ENCODE measurements at places on chromosomes 3 and 15. TPM values are rescaled to one million over a fixed set of nuclear protein-coding genes. Genes with fewer than 3 reads are reported as not detected.

Gene CCDC50
- 4.9 TPM for total RNA-seq

Gene CTXN2
- total RNA-seq: not detected

Gene FRMD4B
- 7.1 TPM for total RNA-seq

Gene FHIT
- total RNA-seq: 9.0 TPM

Gene GP5
- total RNA-seq: 0.80 TPM

Gene TPM1
- 5.4 TPM for total RNA-seq

Gene DNASE1L3
- not detected for total RNA-seq

Gene APBA2
- 29.2 TPM for total RNA-seq

Gene TRAT1
- 15.2 TPM for total RNA-seq

Gene ZNF770
- total RNA-seq: 74.5 TPM

Gene CCDC71
- total RNA-seq: 30.9 TPM

Gene ZDHHC19
- not detected for total RNA-seq

Gene ACY1
- total RNA-seq: 74.7 TPM

Gene GRAMD2A
- not detected for total RNA-seq

Gene TMEM212
- total RNA-seq: not detected

Gene NLGN1
- not detected for total RNA-seq

Gene CFAP100
- total RNA-seq: not detected

Gene FGD5
- total RNA-seq: 0.22 TPM

Gene ACKR4
- total RNA-seq: 0.18 TPM

Gene TRIM69
- total RNA-seq: 70.6 TPM

Gene GPR171
- total RNA-seq: 131 TPM

Gene OR5K2
- total RNA-seq: not detected

Gene COL6A5
- not detected for total RNA-seq

Gene ROPN1
- not detected for total RNA-seq

Gene SLITRK3
- not detected for total RNA-seq

Gene EIF4E3
- total RNA-seq: 26.1 TPM

Gene GOLGA6D
- total RNA-seq: not detected

Gene GOLGA6B
- total RNA-seq: not detected

Gene LARP6
- total RNA-seq: 1.9 TPM

Gene CCDC39
- not detected for total RNA-seq

Gene CPA3
- not detected for total RNA-seq

Gene NEIL1
- 7.3 TPM for total RNA-seq

Gene PLA2G4D
- total RNA-seq: not detected

Gene MESP1
- total RNA-seq: 4.2 TPM

Data from activated naive CD8-positive, alpha-beta T cell treated with anti-CD3 and anti-CD28 coated beads for 36 hours (primary cell).